ENCODE measurements at places on chromosomes 16 and 17.
A peak's percentile ranks its signal among the peaks of the same experiment; 100 is the strongest.

DNA sequence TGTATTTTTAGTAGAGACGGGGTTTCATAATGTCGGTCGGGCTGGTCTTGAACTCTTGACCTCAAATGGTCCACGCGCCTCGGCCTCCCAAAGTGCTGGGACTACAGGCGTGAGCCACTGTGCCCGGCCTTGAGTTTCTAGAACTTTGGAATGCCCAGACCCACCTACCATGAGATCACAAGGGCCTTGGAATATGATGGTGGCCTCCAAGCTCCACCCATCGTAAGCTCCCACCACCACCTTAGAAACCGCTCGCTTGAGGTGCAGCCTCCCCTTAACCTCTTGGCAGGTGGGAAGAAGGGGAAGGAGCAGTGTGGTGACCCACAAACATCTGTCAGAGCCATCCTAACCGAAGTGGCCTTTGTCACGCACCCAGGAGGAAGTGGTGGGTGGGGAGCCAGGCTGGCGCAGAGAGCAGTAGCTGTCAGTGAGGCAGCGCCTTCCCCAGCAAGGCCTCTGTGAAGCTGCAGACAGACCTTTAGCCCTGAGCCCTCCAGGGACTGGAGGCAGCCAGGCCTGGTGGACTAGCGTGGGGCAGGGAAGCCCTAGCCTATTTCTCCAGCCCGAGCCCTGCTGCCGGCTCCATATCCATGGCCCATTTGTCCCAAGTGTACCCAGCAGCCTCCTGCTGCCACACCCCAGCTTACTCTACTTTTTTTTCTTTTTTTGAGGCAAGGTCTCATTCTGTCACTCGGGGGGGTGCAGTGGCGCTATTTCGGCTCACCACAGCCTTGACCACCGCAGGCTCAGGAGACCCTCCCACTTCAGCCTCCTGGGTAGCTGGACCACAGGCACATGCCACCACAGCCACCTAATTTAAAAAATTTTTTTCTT is 13.1 kb upstream of the SEPHS2 start:
- DNase-seq = peak; percentile 27
- H3K36me3 ChIP-seq = no peaks in the 10 kb centered on the region
- no peak overlapping the region for H3K27ac ChIP-seq
- H3K4me3 ChIP-seq = no peak overlapping the region
- H3K4me1 ChIP-seq = no peaks in the 10 kb centered on the region

DNA sequence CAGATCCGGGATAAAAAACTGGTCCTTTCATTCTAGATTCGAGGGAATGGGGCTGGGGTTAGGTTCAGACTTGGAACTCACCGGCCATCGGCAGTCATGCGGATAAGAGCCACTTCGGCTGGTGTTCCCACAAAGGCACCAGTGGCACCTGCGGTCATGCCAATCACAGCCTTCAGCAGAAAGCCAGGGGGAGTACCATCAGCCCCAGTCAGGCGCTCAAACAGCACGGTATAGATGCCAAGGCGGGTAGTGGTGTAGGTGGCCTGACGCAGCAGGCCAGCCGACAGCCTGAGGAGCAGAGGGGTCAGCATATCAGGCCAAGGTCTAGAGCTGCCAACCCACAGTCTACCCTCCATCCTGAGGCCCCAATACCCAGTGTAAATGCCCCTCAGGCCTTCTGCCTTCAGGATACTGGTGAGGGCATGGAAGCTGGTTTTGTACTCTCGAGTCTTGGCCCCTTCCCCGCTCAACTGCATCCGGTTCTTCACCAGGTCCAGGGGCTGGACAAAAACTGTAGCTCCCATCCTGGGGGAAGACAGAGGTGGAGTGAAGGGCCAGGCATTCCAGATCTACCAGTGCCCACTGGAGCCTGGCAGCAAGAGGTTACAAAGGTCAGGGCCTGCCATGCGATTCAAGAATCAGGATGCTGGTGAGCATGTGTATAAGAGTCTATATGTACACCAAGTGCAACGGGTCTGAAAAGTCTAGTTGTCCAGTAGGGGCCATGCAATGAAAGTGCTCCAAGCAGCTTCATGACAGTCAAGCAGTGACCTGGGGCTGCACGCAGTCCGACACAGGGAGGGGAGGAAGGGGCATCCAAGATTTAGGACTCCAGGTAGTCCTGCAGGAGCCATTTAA is 929 bp downstream of the SLC25A11 start:
- H3K27me3 ChIP-seq = no peaks in the 10 kb centered on the region
- peaks cover 20% of the 10 kb centered on the region for H3K4me1 ChIP-seq
- peak overlapping the region; percentile 98 for H3K4me3 ChIP-seq
- DNase-seq = no peak

GRCh38 chr16:78364556-78364880 is 265.1 kb downstream of the WWOX start:
- no peaks in the 10 kb centered on the region for H3K27me3 ChIP-seq
- DNase-seq = no peak
- no peak overlapping the region for H3K27ac ChIP-seq
- H3K4me1 ChIP-seq = peaks cover 13% of the 10 kb centered on the region
- no peaks in the 10 kb centered on the region for H3K36me3 ChIP-seq

- no peak overlapping the region for H3K27ac ChIP-seq
- H3K4me1 ChIP-seq = no peaks in the 10 kb centered on the region
These were observed 150.8 kb upstream of the RPH3AL start for GRCh38 chr17:503449-503700.

GRCh38 chr16:10225653-10226052 is 43.4 kb upstream of the GRIN2A start:
- no peak overlapping the region for H3K4me3 ChIP-seq
- no peaks in the 10 kb centered on the region for H3K4me1 ChIP-seq
- no peaks in the 10 kb centered on the region for H3K27me3 ChIP-seq
- H3K36me3 ChIP-seq = no peaks in the 10 kb centered on the region

DNA sequence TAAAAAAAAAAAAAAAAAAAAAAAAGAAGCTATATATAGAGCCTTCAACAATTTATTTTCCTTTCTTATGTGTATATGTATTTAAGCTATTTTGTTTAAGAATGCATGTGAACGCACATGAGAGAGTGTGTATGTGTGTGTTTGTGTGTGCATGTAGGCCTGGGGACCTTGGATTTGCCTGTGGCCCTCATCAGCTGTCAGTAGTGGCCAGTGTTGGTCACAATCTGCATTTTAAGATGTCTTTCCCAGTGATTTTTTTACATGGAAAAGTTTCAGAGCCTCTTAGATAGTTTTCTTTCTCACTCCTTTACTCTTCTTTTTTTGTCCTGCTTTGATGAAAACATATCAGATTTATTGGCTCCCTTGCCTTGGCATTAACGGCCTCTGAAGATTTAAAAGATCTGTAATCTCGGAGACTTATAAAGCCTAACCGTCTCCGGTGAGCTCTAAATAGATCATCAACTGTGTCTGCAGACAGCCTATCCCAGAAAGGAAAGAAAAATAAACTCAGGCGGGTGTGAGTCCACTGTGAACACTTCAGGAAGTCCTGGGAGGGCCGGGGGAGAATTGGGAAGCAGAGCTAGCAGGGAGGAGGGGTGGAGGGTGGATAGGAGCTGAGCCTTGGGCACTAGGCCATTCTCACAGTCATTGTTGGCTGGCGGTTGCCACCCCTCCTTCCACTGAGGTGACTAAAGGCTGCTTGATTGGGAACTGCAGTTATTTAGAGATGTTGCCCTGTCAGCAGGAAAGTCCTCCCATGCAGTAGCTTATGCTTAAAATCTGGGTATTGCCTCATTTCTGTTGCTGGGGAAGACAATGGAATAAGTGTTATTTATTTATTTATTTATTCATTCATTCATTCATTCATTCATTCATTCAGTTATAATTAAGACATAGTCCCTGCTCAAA is 86.8 kb downstream of the WWP2 start:
- no peaks in the 10 kb centered on the region for H3K36me3 ChIP-seq
- peak overlapping the region; percentile 80 for H3K27ac ChIP-seq

GRCh38 chr16:57700781-57701551 is 6.4 kb downstream of the DRC7 start:
- no peak overlapping the region for H3K27ac ChIP-seq
- no peak for DNase-seq
- H3K27me3 ChIP-seq = no peaks in the 10 kb centered on the region
- H3K4me1 ChIP-seq = no peaks in the 10 kb centered on the region
- no peaks in the 10 kb centered on the region for H3K36me3 ChIP-seq
- no peak overlapping the region for H3K4me3 ChIP-seq

DNA sequence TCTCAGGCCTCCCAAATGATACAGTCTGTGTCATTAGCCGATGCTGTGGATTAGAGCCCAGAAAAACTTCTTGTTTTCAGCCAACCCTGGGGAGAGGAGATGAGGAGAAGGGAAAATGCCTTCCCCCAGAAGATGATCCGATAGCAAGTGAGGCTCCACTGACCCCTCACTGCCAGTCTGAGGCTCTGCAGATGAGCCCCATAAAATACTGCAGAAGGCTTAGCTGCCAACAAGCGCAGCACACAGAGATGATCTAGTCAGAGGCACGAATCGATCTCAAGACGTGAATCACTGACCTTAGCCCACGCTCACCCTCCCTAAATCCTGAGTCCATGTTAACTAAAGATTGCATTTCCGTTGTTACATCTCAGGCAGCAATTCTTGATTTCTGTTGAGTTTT is 31.5 kb downstream of the SALL1 start:
- H3K27ac ChIP-seq = no peak overlapping the region
- no peaks in the 10 kb centered on the region for H3K36me3 ChIP-seq
- no peak overlapping the region for H3K4me3 ChIP-seq
- DNase-seq = no peak
- no peaks in the 10 kb centered on the region for H3K4me1 ChIP-seq

- no peak overlapping the region for H3K27ac ChIP-seq
- no peaks in the 10 kb centered on the region for H3K27me3 ChIP-seq
- peaks cover 8% of the 10 kb centered on the region for H3K4me1 ChIP-seq
- H3K36me3 ChIP-seq = no peaks in the 10 kb centered on the region
- DNase-seq = no peak
These were observed 62.4 kb downstream of the NKD1 start for GRCh38 chr16:50610331-50611262.

DNA sequence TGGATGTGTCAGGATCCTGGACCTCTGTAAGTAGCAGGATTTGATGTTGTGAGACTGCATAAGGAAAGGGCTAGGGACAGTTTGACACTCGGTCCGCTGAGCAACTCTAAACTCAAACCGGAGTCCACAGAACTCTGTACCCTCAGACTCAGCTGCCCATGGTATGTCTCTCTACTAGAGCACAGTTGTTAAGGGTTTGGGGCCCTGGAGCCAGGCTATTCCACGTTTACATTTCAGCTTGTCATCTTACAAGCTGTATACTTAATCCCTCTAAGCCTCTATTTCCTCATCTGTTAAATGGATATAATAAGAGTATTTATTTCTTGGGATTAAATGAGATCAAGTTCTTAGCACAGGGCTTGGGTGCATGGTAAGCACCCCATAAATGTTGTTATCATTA is 27.9 kb downstream of the HOXB1 start:
- no peaks in the 10 kb centered on the region for H3K36me3 ChIP-seq
- peaks cover under 1% of the 10 kb centered on the region for H3K27me3 ChIP-seq
- no peak overlapping the region for H3K27ac ChIP-seq
- no peaks in the 10 kb centered on the region for H3K4me1 ChIP-seq
- DNase-seq = no peak
- H3K4me3 ChIP-seq = no peak overlapping the region

DNA sequence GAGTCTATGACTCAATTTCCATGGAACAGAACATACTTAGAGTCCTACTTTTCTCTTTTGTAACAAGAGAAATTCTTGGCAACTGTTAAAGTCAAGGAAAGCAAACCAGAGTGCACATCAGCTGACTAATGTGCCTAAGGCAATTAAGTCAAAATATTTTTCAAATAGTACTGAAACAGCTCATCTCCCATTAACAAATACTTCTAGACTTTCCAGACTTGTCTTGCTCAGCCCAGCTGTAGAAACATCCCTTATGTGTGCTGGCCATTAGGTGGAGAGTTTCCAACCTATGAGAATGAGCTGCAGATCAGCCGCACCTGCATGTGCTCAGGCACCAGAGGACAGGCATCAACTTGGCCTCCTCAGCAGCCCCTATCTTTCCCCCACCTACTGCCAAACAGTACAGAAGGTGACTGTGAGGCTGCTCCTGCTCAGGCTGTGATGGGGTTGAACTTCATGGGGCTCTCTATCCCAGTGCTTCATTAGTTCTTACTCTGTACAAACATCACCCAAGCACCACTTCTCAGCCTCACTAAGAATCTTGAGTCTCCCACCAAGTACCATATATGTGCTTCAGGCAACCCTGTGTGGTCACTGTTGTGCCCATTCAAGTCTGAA is 32.2 kb downstream of the TEX2 start:
- no peak for DNase-seq
- H3K27ac ChIP-seq = peak overlapping the region; percentile 5
- H3K4me1 ChIP-seq = peaks cover 28% of the 10 kb centered on the region
- H3K4me3 ChIP-seq = no peak overlapping the region
- no peaks in the 10 kb centered on the region for H3K36me3 ChIP-seq
- H3K27me3 ChIP-seq = no peaks in the 10 kb centered on the region

GRCh38 chr17:68085771-68086381 is 50.3 kb downstream of the KPNA2 start:
- peaks cover 3% of the 10 kb centered on the region for H3K4me1 ChIP-seq
- H3K27me3 ChIP-seq = no peaks in the 10 kb centered on the region
- H3K36me3 ChIP-seq = no peaks in the 10 kb centered on the region

DNA sequence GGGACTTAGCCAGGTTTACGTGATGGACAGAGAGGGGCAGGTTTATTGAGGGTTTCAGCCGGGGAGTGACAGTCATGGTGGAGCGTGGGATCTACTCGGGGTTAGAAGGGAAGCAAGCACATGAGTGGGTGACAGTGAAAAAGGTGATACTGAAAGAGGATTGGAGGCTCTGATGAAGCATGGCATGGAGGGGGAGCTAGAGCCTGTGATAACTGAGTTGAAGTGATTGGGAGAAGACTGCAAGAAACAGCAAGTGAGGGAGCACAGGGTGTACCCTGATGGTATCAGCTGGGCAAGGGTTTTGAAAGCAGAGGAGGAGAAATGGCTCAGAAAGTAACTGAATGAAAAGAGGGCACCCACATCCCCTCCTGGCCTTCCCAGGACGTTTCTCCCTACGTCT is 6.7 kb upstream of the KSR1 start:
- no peak overlapping the region for H3K27ac ChIP-seq
- no peaks in the 10 kb centered on the region for H3K27me3 ChIP-seq
- H3K4me1 ChIP-seq = no peaks in the 10 kb centered on the region

GRCh38 chr17:77319211-77320043 is 178.7 kb downstream of the SEC14L1 start:
- no peaks in the 10 kb centered on the region for H3K27me3 ChIP-seq
- DNase-seq = peak; percentile 86
- H3K36me3 ChIP-seq = no peaks in the 10 kb centered on the region
- H3K4me3 ChIP-seq = peak overlapping the region; percentile 57
- peak overlapping the region; percentile 81 for H3K27ac ChIP-seq

GRCh38 chr17:7523033-7523432 is 25.8 kb upstream of the TNFSF12 start:
- H3K27ac ChIP-seq = no peak overlapping the region
- H3K4me3 ChIP-seq = no peak overlapping the region
- no peaks in the 10 kb centered on the region for H3K36me3 ChIP-seq
- H3K4me1 ChIP-seq = no peaks in the 10 kb centered on the region
- peak; percentile 32 for DNase-seq

GRCh38 chr16:52298769-52299168 is 248.2 kb downstream of the TOX3 start:
- H3K27me3 ChIP-seq = no peaks in the 10 kb centered on the region
- no peak for DNase-seq
- H3K27ac ChIP-seq = no peak overlapping the region
- H3K36me3 ChIP-seq = no peaks in the 10 kb centered on the region

Data from heart left ventricle (tissue), 16 donors.